ENCODE measurements at places on chromosomes 13 and 19.

- DNase-seq, result no peak
Measured at GRCh38 chr13:50037788-50038187, 22.5 kb downstream of the KCNRG start.

GRCh38 chr13:33227927-33228647 is 57.5 kb downstream of the STARD13 start:
- DNase-seq, result no peak

DNA sequence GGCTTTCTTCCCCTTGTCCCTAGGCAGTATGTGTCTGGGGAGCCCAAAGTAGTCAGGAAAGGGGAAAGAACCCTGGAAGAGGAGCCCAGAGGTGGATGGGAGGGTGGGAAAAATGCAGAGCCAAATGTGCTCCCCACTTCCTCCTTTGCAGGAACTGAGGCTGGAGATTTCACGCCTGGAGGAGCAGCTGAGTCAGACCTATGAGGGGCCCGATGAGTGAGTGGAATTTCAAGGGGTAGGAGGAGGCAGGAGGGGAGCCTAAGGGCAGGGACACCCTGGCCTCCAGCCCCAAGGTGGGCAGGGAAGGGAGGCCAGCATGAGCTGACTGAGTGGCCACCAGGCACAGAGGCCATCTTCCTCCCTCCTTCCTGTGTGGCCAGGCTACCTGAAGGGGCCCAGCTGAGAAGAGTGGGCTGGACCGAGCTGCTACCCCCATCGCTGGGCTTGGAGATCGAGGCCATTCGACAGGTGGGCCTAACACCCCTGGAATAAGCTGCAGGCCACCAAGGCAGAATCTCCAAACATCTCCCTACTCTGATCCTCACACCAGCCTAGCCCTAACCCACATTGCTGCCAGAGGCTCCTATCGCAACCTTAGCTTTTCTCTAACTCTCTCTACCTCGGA is 14.3 kb downstream of the PTH2 start:
- DNase-seq, result no peak

GRCh38 chr19:47819858-47820257 is 1.9 kb upstream of the CRX start:
- DNase-seq, result no peak

GRCh38 chr19:35249848-35250711 is 1.3 kb downstream of the LSR start:
- no peak for DNase-seq

DNA sequence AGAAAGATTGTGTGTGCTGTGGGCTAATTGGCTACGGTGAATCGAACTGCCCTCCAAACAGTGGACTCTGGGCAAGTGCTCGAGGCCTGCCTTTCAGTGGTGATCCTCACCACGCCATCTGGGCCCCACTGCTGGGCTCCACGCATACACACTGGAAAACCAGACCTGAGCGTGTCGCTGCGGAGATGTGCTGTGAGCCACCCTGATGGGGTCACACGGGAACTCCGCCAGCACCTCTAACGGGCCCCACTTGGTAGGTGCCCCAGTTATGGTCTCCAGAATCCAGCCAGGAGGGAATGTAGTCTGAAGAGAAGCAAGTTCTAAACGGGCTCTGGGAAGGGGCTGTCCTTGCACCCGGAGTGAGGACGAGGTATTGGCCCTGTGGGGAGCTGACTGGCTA is 39.3 kb downstream of the C13orf46 start:
- no peak for DNase-seq

DNA sequence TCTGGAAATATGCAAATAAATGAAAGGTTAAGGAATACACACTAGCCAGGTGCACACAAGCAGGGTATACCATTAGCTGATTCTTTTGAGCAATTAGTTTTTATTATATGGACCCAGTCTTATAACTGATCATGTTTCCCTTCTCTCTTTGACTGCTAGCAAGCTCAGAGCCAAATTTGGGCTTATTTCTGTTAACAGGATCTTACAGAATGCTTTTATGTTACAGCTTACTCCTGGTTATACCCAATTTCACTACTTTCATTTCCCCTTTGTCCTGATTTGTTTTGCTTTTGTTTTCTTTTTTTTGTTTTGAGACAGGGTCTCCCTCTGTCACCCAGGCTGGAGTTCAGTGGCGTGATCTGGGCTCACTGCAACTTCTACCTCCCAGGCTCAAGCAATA is 12.9 kb upstream of the TPT1 start:
- no peak for DNase-seq

- DNase-seq, result no peak
Measured at GRCh38 chr19:54209811-54210494, 9.3 kb downstream of the RPS9 start.

- no peak for DNase-seq
Measured at GRCh38 chr19:44371815-44372480, 15.5 kb upstream of the ZNF112 start.

GRCh38 chr19:12667731-12668302 is 1.2 kb downstream of the WDR83 start:
- no peak for DNase-seq

GRCh38 chr19:5895890-5896289 is 7.7 kb downstream of the NDUFA11 start:
- no peak for DNase-seq

GRCh38 chr19:56973713-56974555 is 133.4 kb upstream of the PEG3 start:
- DNase-seq, result peak; percentile 81

DNA sequence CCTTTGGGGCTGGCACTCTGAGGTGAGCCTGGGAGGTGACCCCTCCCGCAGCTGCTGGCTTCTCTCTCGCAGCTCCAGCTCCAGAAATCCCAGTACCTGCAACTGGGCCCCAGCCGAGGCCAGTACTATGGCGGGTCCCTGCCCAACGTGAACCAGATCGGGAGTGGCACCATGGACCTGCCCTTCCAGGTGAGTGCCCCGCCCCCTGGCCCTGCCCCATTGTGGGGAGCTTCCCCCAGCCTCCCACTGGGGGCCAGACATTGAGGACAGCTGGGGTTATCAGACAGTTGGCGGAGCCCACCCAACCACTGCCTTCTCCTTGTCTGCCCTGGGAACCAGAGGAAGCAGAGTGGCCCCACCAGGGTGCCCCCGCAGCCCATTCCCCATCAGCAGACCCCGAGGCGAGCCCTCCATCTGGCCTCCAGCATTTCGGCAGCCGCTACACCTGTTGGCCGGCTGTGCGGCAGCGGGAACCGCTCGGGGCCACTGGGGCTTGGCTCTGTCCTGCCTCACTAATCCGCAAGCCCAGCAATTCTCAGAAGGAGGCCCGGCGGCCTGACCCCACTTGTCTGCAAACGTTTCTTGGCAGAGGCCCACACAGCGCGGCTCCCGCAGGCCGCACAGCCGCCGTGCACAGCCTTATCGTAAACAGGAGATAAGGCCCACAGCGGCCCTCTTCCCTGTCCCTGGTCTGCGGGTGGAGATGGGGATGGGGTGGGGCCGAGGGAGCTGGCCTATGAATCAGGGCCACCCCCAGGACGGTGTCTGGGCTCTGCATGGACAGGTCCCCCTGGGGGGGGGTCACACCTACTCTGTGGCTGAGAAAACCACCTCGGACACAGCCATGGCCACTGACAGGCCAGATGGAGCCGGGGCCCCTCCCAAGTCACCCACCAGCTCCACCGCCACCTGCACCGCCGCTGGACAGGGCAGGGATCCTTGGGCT is 48.0 kb downstream of the COMP start:
- DNase-seq, result peak; percentile 50

DNA sequence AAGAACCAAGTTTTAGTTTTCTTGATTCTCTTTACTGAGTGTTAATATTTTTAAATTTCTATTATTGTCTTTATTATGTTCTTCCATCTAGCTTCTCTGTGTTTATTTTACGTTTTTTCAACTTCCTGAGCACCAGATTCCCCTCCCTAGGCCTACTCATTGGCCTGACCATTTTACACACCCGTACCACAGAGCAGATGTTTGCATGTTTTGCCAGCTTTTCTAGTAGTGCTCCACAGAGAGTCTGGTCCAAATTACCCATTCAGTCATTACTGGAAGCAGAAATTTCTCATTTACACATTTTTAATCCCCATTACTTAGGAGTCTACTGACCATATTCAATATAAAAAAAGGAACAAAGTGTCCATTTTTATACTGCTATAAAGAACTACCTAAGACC is 66.9 kb downstream of the ING1 start:
- no peak for DNase-seq

GRCh38 chr13:39047560-39047959 is 9.3 kb downstream of the NHLRC3 start:
- DNase-seq, result no peak

GRCh38 chr19:18214779-18215433 is 11.1 kb upstream of the RAB3A start:
- no peak for DNase-seq

GRCh38 chr13:50668691-50669271 is 174.7 kb downstream of the DLEU7 start:
- DNase-seq, result no peak

DNA sequence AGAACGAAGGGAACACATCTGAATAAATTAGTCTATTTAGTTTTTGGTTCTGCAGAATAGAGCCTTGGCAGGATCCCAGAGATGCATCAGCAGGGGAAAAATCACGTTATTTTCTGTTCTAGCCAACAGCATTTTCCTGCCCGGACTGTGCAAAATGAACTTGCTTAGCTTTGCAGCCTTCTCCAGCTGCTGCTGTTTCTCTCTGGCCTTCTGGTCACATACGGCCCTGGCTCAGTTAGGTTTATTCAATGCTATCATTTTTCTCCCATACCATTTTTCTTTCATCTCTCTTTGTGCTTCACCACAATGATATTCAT is 110.4 kb upstream of the KL start:
- DNase-seq, result no peak

DNA sequence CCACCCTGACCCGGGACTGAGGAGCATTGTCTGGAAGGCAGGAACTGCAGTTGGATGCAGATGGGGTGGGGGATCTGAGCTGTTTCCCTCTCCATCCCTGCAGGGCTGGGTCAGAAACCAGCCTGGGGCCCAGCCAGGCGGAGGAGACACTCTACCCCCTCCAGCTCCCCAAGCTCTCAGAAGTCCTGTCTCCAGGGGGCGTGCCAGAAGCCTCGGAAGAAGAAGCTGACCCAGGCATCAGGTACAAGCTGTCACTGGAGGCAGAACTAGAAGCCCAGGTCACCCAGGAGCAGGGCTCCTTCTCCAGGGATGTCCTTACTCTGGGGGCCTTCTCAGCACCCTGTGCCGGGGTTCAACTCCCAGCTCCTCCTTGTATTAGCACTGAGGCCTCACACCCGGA is 15.5 kb downstream of the SIX5 start:
- DNase-seq, result no peak

DNA sequence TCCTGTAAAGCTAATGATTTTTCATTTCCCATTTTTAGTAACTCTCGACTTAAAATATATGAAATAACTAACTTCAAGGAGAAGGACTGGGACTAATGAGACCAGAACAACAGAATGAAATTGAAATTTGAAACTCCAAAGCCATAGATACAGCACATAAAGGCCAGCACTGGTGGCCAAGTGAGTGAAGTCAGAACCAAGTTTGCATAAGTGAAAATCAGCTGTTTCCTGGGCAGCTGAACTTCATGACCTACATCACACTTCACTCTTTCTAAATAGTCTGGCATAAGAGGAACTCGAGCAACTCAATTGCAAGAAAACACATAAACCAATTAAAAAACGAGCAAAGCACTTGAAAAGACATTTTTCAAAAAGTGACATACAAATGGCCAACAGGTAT is 84.5 kb downstream of the DCLK1 start:
- DNase-seq, result no peak

DNA sequence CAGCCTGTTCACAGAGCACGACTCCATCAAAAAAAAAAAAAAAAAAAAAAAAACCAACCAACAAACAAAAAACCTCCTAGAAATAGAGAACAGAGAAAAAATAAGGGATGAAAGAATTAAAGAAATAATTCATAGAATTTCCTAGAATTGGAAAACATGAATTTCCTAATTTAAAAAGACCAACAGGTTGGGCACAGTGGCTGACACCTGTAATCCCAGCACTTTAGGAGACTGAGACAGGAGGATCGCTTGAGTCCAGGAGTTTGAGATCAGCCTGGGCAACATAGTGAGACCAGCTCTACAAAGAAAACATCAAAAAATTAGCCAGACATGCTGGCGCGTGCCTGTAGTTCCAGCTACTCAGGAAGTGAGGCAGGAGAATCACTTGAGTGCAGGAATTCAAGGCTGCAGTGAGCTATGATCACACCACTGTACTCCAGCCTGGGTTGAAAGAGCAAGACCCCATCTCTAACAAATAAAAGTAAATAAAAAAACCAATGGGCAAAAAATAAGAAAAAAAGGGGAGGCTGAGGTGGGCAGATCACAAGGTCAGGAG is 6.5 kb downstream of the SPART start:
- no peak for DNase-seq

DNA sequence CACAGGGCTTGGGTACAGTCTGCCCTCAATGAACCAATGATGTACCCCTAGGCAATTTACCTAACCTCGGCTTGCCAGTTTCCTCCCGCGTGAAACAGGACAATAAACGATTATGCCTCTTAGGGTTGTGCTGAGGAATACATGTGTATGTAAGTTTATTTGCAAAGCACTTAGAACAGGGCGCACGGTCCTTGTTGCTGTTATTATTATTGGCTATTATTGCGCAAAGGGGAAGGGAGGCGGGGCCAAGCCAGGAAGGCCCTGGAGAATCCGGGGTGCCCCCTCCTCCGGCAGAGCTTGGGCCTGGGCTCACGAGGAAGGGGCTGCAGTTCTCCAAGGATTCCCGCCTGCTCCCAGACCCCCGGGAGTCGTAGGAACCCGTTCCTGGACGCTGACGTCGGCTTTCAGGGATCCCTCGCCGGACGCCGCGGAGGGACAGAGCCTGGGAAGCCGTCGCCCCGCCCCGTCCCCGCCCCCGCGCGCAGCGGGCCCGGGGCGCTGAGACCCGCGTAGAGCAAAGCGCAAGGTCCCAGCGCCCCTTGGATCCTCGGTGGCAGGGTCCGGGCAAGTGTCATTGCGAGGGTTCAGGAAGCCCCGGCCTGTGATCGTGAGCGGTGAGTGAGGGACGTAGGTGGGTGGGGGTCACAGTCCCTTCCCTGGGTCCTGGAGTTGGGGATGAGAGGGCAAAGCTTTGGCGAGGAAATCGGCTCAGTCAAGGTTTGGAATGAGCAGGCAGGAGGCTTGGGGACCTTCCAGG is at the start of gene TMEM91:
Gene TMEM91, plus strand, starts transcription at position 293 of the 757 bp plus-strand sequence. CDS start 1,777 bp downstream, outside the sequence.
- peak; percentile 31 for DNase-seq

GRCh38 chr13:37413161-37413560 is 185.4 kb downstream of the POSTN start:
- DNase-seq, result no peak

- no peak for DNase-seq
Measured at GRCh38 chr13:75391432-75392100, 90.4 kb downstream of the TBC1D4 start.

GRCh38 chr13:72541674-72542073 is 185.8 kb downstream of the MZT1 start:
- DNase-seq, result no peak

- DNase-seq, result no peak
Measured at GRCh38 chr13:99847318-99847750, 124.2 kb downstream of the ZIC5 start.

- no peak for DNase-seq
Measured at GRCh38 chr13:35727881-35728280, 251.4 kb upstream of the MAB21L1 start.

DNA sequence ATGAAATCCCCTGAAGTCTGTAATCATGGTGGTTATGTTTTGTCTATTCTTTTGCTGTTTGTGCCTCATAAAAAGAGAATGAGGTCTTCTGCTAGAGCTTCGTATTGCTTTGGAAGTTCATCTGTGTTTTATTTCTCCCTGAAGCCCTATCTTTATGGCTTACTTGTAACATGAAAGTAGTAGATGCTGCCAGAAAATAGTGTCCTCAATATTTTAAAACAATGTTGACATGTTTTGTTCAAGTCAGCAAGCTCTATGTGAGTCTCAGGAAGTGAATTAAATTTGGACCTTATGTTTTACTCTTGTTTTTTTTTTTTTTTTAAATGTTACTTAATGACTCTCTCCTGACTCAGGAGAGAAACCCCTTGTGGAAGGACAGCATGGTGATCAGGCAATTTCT is 130.5 kb downstream of the B3GLCT start:
- no peak for DNase-seq

Measured in SK-N-DZ (cell line).